Karpas-422 (cell line): ENCODE measurements at places on chromosomes 7 and 10.

GRCh38 chr7:95931460-95932232, 159.3 kb downstream of the DYNC1I1 start:
- no peak overlapping the region for H3K27ac ChIP-seq
- no peak overlapping the region for H3K4me3 ChIP-seq
- H3K36me3 ChIP-seq: no peaks in the 10 kb centered on the region
- no peaks in the 10 kb centered on the region for H3K4me1 ChIP-seq

DNA sequence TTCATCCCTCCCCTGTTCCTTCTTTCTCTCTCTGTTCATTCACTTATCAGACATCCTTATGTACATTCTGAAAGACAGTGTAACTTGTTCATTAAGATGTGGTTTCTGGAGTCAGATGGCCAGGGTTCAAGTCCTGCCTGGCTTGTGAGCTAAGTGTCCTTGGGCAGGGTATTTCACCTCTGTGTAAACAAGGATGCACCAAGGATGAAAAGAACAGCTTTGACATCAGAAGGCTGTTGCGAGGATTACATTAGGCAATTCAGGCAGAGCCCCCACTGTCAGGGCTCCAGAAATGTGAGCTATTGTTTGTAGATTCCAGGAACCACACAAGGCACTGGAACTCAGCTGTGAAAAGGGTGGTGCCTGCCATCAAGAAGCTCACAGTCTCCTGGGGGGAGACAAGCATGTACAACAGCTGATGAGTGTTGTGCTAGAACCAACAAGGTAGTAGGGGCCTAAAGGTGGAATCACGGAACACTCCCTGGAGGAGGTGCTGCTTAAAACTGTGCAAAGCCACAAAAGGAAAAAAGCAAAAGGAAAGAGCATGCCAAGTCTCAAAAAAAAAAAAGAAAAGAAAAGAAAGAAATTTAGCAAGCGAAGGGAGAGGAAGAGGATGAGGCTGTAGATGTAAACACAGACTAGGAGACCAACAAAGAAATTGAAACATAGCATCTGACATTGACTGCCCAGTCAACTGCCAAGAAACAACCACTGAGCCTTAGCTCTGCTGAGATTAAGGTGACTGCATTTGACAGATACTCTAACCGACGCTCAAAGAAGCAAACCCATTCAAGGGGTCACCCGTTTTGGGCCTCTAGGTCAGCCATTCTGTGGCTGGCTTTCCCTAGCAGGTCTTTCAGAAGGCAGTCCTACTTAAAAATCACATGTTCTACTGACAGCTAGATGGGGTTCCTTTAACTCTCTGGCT, 12.5 kb downstream of the PDLIM1 start:
- no peak for DNase-seq
- no peaks in the 10 kb centered on the region for H3K36me3 ChIP-seq
- H3K27me3 ChIP-seq: no peaks in the 10 kb centered on the region
- H3K4me1 ChIP-seq: no peaks in the 10 kb centered on the region

DNA sequence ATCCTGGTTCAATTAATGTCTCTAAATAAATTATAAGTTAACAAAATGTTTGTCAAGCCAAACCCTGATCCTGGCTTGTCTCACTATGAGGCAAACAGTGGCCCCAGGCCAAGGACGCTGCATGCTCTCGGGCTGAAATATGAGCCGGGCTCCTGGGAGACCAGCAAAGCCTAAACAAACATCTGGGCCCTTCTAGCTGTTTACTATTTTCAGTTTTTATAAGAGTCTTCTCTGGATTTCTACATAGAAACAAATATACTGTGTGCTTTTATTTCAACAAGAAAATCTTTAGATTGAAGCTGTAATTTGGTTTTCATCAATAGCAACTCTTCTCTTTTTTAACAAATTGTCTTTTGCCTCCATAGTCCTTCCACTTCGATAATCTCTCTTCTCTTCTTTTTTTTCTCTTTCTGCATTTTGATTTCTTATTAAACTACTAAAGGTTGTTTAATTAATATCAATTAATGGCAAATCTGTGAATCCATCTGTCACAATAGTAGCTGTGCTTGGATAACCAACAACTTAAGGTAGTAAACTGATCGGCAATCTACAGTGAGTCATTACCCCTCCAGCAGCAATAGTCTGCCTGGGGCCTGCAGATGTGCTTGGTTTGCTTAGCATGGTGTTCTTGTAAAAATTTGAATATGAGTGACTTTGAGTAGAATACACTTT, 83.3 kb upstream of the DNAJC1 start:
- H3K27ac ChIP-seq: no peak overlapping the region
- no peak for DNase-seq
- no peak overlapping the region for H3K4me3 ChIP-seq
- H3K27me3 ChIP-seq: no peaks in the 10 kb centered on the region
- H3K4me1 ChIP-seq: no peaks in the 10 kb centered on the region

DNA sequence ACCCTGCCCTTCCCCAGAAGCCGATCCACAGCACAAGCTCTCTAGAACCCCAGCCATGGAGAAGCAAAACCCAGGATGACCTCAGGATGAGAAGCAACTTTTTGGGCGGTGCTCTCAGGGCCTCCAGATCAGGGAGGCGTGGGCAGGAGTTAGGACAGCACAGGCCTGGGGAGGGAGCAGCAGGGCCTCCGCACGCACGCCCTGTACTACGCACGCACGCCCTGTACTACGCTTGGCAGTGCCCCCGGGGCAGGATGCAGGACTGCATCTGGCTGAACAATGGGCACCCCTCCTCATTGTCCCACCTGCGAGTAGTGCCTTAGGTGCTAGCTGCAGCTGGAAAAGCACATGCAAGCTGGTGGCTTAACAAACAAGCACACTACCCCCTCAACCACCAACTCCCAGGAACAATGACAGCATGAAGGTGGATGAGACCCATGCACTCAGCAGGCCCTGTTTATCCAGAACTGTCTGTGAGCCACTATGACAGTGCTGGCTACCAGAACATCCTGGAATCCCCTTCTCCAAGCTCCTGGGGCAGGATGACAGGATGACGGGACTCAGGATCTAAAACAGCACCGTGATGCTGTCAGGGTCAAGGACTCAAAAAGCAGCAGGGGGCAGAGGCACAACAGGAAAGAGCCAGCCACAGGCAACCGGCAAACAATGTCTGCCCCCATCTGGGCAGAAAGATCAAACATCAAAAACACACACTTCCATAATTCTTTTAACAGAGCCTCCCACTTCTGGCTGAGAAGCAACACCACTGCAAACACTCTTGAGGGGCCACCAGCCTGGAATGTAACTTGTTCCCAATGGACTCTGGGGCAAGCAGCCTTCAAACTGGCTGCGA, 11.8 kb downstream of the PODXL start:
- peak; percentile 66 for DNase-seq
- no peak overlapping the region for H3K4me3 ChIP-seq
- no peaks in the 10 kb centered on the region for H3K27me3 ChIP-seq
- H3K4me1 ChIP-seq: no peaks in the 10 kb centered on the region
- H3K36me3 ChIP-seq: no peaks in the 10 kb centered on the region

DNA sequence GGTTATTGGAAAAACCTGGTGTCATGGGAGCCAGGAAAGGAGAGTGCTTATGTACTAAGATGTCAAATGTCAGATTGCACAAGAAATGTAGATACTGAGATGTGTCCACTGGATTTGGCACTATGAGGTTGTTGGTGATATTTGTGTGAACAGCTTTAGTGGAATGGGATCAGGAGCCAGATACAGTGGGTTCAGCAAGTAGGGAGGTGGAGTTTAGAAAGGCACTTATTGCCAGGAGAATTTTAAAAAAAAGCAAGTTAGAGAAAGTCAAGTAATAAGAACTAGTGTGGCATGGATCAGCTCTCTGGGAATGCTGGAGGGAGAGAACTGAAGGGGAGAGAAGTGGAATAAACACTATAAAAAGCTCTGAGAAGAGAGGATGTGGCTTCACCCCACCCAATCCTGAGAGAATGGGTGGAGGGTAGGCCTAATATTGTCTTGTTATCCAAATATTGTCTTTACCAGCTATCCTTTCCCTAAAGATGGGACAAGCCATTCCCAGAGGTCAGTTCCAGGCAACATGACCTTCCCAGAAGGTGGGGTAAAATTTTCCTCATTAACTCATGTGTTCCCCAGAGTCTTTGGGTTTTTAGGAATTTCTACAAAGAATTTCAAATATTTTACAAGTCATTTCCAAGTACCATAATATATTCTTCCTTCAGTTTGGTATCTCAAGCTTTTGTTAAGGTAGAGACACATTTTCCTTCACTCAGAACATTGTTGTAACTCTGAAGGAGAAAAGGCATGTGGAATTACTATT, 42.3 kb downstream of the ENTPD1 start:
- H3K27me3 ChIP-seq: no peaks in the 10 kb centered on the region
- H3K36me3 ChIP-seq: no peaks in the 10 kb centered on the region
- H3K4me3 ChIP-seq: no peak overlapping the region
- no peaks in the 10 kb centered on the region for H3K4me1 ChIP-seq
- H3K27ac ChIP-seq: no peak overlapping the region

DNA sequence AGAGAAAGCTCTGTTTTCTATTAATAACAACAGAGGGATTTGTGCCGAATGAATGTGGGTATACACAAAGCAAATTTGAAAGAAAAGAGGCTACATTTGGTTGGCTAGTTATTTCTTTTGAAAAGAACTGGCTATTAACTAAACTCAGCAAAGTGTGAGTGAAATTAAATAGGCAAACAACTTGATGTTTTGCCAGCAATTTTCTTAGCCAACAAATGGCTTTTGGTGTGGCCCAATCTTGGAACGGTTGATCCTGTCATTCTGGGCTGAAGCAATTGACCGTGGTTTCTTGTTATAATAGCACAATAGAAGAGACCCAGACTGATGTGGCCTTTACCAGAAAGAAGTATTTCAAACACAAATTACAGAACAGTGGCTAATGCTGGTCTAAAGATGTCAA, 898.6 kb downstream of the KCNMA1 start:
- no peak overlapping the region for H3K4me3 ChIP-seq
- no peaks in the 10 kb centered on the region for H3K4me1 ChIP-seq
- H3K36me3 ChIP-seq: no peaks in the 10 kb centered on the region
- DNase-seq: no peak
- H3K27ac ChIP-seq: no peak overlapping the region

GRCh38 chr10:131901181-131901829, 497 bp downstream of the PPP2R2D start:
- DNase-seq: peak; percentile 81
- no peaks in the 10 kb centered on the region for H3K27me3 ChIP-seq
- H3K4me1 ChIP-seq: peaks cover 38% of the 10 kb centered on the region
- H3K4me3 ChIP-seq: peak overlapping the region; percentile 93
- peak overlapping the region; percentile 34; the same call in 1 of the 2 replicates for H3K27ac ChIP-seq

- no peaks in the 10 kb centered on the region for H3K4me1 ChIP-seq
- no peak overlapping the region for H3K27ac ChIP-seq
- no peak for DNase-seq
- H3K4me3 ChIP-seq: no peak overlapping the region
- no peaks in the 10 kb centered on the region for H3K27me3 ChIP-seq
- no peaks in the 10 kb centered on the region for H3K36me3 ChIP-seq
These were observed 141.5 kb upstream of the CAV2 start for GRCh38 chr7:116357781-116358670.

GRCh38 chr7:77338260-77338659, 77.9 kb downstream of the GSAP start:
- no peak overlapping the region for H3K27ac ChIP-seq
- no peak overlapping the region for H3K4me3 ChIP-seq
- H3K4me1 ChIP-seq: no peaks in the 10 kb centered on the region
- H3K36me3 ChIP-seq: no peaks in the 10 kb centered on the region

- H3K27ac ChIP-seq: no peak overlapping the region
- no peaks in the 10 kb centered on the region for H3K36me3 ChIP-seq
- H3K4me1 ChIP-seq: no peaks in the 10 kb centered on the region
- no peak for DNase-seq
These were observed 470.8 kb upstream of the KCND2 start for GRCh38 chr7:119802147-119802546.

DNA sequence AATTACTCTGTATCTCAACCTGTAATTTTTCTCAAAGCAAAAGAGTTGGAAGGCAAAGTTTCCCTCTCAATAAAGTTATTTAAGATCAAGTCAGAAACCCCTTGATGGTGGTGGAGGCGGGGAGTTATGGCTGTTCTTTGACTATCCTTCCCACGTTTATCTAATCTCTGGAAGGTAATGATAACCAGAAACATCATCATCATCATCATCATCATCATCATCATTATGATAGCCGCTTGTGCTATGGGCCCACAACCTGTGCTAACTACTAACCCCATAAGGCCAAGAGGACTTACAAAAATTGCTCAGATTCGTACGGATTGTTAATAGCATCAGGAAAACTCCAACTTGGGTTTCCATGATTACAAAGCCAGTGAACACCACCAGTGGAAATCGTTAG, 502.3 kb downstream of the SH2D4B start:
- no peaks in the 10 kb centered on the region for H3K27me3 ChIP-seq
- no peak for DNase-seq
- H3K4me3 ChIP-seq: no peak overlapping the region
- no peak overlapping the region for H3K27ac ChIP-seq
- no peaks in the 10 kb centered on the region for H3K36me3 ChIP-seq
